ENCODE measurements at places on chromosomes 7 and 10.

DNA sequence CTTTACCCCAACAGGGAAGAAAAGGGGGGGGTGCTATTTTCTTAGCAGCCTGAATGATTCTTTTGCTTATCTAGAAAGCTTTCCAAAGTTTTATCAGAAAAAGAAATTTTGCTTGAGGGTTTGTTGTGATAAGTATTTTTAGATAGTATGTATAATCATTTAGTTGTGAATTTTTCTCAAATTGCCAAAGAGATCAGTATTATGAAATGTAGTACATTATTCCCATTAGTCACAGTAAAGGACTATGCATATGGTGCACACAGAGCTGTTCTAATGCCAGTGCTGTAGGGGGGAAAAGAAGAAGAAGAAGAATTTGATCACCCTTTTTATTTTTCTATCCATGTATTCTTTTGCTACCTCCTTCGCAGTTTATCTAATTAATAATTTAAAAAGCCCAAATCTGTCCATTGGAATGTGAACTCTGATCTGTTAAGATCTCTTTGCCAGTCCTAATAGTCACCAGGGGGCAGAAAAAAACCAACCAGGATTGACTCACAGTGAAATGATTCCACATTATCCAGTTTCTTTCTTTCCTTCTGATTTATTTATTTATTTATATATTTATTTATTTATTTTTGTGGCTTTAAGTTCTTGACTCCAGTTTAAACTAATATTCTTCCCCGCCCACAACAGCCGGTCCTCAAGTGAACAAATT is 4.7 kb downstream of the RBM20 start:
- peaks cover 6% of the 10 kb centered on the region for H3K4me1 ChIP-seq
- H3K4me3 ChIP-seq: no peak overlapping the region
- no peak for DNase-seq
- H3K36me3 ChIP-seq: no peaks in the 10 kb centered on the region
- H3K27ac ChIP-seq: no peak overlapping the region

DNA sequence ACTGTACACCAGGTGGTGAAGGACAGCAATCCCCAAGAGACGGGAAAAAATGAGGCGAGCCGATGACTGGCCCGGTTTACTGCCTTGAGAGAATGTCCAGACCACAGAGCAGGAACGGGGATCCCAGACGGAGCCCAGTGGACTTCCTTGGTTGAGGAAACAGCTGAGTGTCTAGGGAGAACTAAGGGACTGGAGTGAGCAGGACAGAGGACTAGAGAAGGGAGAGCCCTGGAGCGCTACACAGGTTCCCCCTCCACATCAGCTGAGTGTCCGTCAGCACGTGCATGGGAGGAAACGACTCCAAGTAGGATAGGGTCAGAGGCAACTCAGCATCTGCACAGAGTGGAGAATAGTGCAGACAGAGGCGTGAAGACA is 7.1 kb upstream of the WDR86 start:
- no peak overlapping the region for H3K27ac ChIP-seq
- no peaks in the 10 kb centered on the region for H3K27me3 ChIP-seq
- no peaks in the 10 kb centered on the region for H3K36me3 ChIP-seq
- H3K4me1 ChIP-seq: peaks cover 6% of the 10 kb centered on the region

DNA sequence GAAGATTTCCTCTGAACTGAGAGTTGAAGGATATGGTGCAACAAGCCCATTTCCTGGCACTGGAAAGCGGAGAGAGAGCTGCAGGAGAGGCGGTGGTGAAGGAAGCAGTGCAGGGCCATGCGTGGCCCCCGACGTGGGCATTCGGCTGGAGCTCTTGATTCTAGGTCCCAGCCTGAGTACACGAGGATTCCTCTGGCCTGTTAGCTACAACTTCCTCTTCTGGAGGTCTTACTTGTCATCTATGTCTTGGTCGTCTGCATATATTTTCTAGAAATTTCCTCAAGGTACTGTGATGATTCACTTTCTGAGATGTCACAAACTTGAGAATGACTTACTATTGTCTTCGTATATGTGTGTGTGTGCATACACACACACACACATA is 59.2 kb upstream of the JAZF1 start:
- H3K27ac ChIP-seq: no peak overlapping the region
- no peaks in the 10 kb centered on the region for H3K4me1 ChIP-seq
- H3K27me3 ChIP-seq: no peaks in the 10 kb centered on the region
- no peak overlapping the region for H3K4me3 ChIP-seq
- DNase-seq: no peak

- no peaks in the 10 kb centered on the region for H3K27me3 ChIP-seq
- H3K4me3 ChIP-seq: no peak overlapping the region
- no peaks in the 10 kb centered on the region for H3K36me3 ChIP-seq
- H3K4me1 ChIP-seq: no peaks in the 10 kb centered on the region
These were observed 744.2 kb downstream of the LRMDA start for GRCh38 chr10:76175533-76176165.

DNA sequence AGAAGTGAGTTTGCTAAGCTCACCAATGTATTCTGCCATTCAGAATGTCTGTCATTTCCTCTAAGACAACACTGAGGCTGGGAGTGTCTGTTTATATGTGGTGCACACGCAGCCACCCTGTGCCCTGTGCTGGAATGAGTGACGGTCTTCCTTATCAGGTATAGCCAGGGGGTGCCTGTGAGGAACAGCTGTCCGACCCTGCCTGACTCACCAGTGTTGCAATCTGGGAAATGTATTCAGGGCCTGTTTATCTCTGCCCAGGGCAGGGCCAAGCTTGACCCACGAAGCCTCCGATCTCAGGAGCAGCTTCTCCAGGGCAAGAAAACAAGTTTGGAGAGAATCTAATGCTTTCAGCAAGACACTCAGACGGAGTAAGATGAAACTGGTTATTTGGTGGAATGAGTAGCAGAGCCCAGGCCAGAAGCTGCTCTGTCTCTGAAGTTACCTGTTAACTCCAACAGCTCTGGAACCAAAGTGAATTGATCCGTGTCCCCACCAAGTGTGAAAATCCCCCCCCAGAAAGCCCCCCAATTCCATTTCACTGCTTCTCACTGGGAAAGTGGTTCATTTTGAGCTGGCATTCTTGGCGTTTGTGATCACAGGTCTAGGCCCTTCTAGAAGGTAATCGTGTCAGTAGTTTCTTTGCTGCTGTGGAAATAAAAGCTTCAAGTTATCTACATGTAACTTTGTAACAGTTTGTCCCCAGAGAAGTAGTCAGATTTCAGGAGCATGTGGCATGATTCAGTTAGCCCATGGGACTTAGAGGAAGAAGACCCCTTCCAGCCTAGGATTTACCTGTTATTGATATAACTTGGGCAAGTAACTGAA is 6.1 kb upstream of the UBE2H start:
- no peak overlapping the region for H3K4me3 ChIP-seq
- H3K27me3 ChIP-seq: no peaks in the 10 kb centered on the region
- DNase-seq: peak; percentile 64
- H3K4me1 ChIP-seq: peaks cover 8% of the 10 kb centered on the region
- no peaks in the 10 kb centered on the region for H3K36me3 ChIP-seq

- H3K27me3 ChIP-seq: no peaks in the 10 kb centered on the region
- no peak for DNase-seq
- no peak overlapping the region for H3K4me3 ChIP-seq
- no peak overlapping the region for H3K27ac ChIP-seq
- H3K4me1 ChIP-seq: no peaks in the 10 kb centered on the region
These were observed 141.9 kb downstream of the GRM3 start for GRCh38 chr7:86785641-86786040.

GRCh38 chr10:697097-697875 is 7.8 kb upstream of the DIP2C start:
- H3K27me3 ChIP-seq: peaks cover 6% of the 10 kb centered on the region
- no peak overlapping the region for H3K4me3 ChIP-seq
- DNase-seq: no peak
- H3K4me1 ChIP-seq: no peaks in the 10 kb centered on the region

GRCh38 chr10:78491812-78492211 is 458.1 kb downstream of the RPS24 start:
- H3K27me3 ChIP-seq: no peaks in the 10 kb centered on the region
- H3K27ac ChIP-seq: no peak overlapping the region
- H3K4me1 ChIP-seq: no peaks in the 10 kb centered on the region
- no peak for DNase-seq
- H3K4me3 ChIP-seq: no peak overlapping the region

- H3K27me3 ChIP-seq: no peaks in the 10 kb centered on the region
- H3K36me3 ChIP-seq: no peaks in the 10 kb centered on the region
- peaks cover 3% of the 10 kb centered on the region for H3K4me1 ChIP-seq
- H3K4me3 ChIP-seq: no peak overlapping the region
- no peak for DNase-seq
These were observed 12.3 kb downstream of the DDIT4 start for GRCh38 chr10:72285972-72286521.

- no peaks in the 10 kb centered on the region for H3K36me3 ChIP-seq
- H3K4me1 ChIP-seq: no peaks in the 10 kb centered on the region
- H3K27ac ChIP-seq: no peak overlapping the region
- no peak for DNase-seq
- H3K27me3 ChIP-seq: no peaks in the 10 kb centered on the region
These were observed 18.5 kb downstream of the WDR86 start for GRCh38 chr7:151391358-151391730.

DNA sequence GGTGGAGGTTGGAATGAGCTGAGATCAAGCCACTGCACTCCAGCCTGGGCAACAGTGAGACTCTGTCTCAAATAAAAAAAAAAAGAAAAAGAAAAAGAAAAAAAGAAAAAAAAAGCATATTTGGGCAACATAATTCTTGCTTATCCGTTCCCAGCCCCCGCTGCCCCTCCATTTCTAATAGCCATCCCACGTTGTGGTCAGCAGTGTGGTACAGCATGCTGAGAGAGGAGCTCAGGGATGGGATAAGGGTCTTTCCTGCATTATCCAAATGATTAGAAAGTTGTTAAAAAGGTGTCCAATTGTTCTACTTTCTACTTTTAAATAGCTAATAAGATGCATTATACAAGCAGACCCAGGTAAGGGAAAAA is 104.9 kb upstream of the ZNF92 start:
- no peak for DNase-seq
- H3K27me3 ChIP-seq: peaks cover 33% of the 10 kb centered on the region
- H3K36me3 ChIP-seq: no peaks in the 10 kb centered on the region
- peaks cover 8% of the 10 kb centered on the region for H3K4me1 ChIP-seq
- H3K27ac ChIP-seq: no peak overlapping the region

GRCh38 chr10:16606421-16606820 is 84.7 kb upstream of the C1QL3 start:
- no peak overlapping the region for H3K4me3 ChIP-seq
- H3K27ac ChIP-seq: no peak overlapping the region
- DNase-seq: no peak
- no peaks in the 10 kb centered on the region for H3K36me3 ChIP-seq
- no peaks in the 10 kb centered on the region for H3K4me1 ChIP-seq

- no peak overlapping the region for H3K4me3 ChIP-seq
- H3K4me1 ChIP-seq: no peaks in the 10 kb centered on the region
- H3K27ac ChIP-seq: no peak overlapping the region
- no peaks in the 10 kb centered on the region for H3K36me3 ChIP-seq
- no peaks in the 10 kb centered on the region for H3K27me3 ChIP-seq
These were observed 203.6 kb upstream of the NPSR1 start for GRCh38 chr7:34454381-34454780.

DNA sequence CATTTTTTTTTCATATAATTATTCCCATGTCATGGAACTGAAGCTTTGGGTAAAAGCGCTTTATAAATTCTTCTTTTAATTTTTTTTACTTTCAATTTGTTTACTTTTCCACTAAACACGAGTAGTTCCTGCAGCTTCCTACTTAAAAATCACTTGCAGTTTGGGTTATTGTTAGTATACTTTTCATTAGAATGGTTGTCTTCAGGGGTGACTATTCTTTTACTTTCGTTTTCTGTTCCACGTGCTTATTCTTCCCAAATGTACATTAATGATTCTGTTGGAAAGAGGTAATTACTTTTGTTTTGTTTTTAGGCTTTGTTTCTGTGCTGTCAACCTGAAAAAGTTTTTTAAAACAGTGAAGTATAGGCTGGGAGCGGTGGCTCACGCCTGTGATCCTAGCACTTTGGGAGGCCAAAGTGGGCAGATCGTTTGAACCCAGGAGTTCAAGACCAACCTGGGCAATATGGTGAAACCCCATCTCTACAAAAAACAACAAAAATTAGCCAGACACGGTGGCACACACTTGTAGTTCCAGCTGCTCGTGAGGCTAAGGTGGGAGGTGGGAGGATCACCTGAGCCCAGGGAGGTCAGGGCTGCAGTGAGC is 5.2 kb upstream of the CFAP69 start:
- H3K4me1 ChIP-seq: peaks cover 3% of the 10 kb centered on the region
- H3K27ac ChIP-seq: no peak overlapping the region
- no peak overlapping the region for H3K4me3 ChIP-seq
- H3K36me3 ChIP-seq: no peaks in the 10 kb centered on the region

- H3K4me1 ChIP-seq: no peaks in the 10 kb centered on the region
- H3K27me3 ChIP-seq: peaks cover 18% of the 10 kb centered on the region
- H3K4me3 ChIP-seq: no peak overlapping the region
These were observed 15.8 kb upstream of the SLF2 start for GRCh38 chr10:100896876-100897461.

GRCh38 chr10:75544386-75544785 is 113.0 kb downstream of the LRMDA start:
- peaks cover 27% of the 10 kb centered on the region for H3K4me1 ChIP-seq
- DNase-seq: no peak
- no peaks in the 10 kb centered on the region for H3K27me3 ChIP-seq
- H3K36me3 ChIP-seq: no peaks in the 10 kb centered on the region
- peak overlapping the region; percentile 9 for H3K27ac ChIP-seq
- no peak overlapping the region for H3K4me3 ChIP-seq

DNA sequence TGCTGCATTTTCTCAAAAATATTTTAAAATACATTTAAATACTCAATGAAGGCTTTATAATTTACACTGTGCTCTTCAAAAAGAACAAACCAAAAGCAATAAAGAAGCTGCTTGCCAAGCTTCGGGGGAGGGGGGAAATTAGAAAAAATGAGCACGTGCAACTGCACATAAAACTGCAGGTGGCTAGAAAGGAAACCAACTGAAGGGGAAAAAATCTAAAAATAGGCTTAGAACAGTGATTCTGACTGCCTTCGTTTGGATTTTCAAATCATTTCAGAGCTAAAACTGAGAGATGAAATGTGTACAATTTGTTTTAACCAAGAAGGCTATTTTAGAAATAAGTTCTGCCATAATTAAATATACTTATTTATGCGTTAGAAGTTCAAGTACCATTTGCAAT is 61.4 kb downstream of the ABI1 start:
- no peaks in the 10 kb centered on the region for H3K27me3 ChIP-seq
- H3K27ac ChIP-seq: no peak overlapping the region
- no peaks in the 10 kb centered on the region for H3K36me3 ChIP-seq
- no peak overlapping the region for H3K4me3 ChIP-seq
- DNase-seq: no peak

DNA sequence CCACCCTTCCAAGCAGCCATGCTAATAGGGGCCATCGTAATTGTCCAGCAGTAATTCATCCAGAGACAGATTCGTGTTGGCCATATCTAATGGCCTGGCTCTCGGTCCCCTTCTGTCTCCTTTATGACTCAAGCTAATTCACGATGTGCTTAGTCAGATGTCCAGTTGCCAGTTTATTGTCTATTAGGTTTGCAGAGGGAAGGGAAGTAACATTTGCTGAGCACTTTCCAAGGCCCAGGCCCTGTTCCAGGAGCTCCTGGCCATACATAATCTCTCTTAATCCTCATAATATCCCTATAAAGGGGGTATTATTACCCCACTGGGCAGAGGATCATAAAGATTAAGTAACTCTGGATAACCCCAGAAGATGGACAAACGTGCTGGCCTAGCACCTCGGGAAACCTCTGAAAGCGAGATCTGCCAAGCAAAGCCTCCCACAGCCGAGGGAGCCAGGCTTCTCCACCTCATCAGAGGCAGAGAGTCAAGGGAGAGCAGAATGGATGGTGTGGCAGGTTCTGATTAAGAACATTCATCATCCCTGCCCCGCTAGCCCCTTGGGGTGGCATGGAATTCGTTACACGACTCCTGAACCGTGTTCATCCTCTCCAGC is 153.7 kb downstream of the PLXNA4 start:
- H3K27ac ChIP-seq: no peak overlapping the region
- no peak for DNase-seq
- H3K27me3 ChIP-seq: no peaks in the 10 kb centered on the region
- H3K4me3 ChIP-seq: no peak overlapping the region
- peaks cover 10% of the 10 kb centered on the region for H3K4me1 ChIP-seq
